NCI-H2029 treated with DMSO at 0.1 percent for 48 hours (cell line): ENCODE measurements at places on chromosomes 12 and 14.

DNA sequence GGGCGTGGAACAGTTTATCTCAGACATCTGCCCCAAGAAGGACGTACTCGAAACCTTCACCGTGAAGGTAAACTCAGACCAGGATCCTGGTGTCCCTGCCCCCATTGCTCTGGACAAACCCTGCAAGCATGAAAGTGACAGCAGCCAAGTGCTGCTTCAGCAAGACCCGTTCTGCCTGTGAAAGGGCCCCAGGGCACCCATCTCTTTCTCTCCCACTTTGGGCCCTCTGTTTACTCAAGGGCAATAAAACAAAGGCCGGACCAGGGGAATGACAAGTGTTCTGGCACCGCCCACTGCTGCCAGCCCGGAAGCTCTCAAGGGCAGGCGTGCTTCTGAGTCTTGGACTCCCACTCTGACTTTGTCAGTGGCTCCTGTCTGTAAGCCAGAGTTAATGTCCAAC is 35.3 kb downstream of the CD9 start:
- DNase-seq: peak; percentile 82

- no peak for DNase-seq
Measured at GRCh38 chr12:45469902-45470301, 254.0 kb downstream of the ANO6 start.

DNA sequence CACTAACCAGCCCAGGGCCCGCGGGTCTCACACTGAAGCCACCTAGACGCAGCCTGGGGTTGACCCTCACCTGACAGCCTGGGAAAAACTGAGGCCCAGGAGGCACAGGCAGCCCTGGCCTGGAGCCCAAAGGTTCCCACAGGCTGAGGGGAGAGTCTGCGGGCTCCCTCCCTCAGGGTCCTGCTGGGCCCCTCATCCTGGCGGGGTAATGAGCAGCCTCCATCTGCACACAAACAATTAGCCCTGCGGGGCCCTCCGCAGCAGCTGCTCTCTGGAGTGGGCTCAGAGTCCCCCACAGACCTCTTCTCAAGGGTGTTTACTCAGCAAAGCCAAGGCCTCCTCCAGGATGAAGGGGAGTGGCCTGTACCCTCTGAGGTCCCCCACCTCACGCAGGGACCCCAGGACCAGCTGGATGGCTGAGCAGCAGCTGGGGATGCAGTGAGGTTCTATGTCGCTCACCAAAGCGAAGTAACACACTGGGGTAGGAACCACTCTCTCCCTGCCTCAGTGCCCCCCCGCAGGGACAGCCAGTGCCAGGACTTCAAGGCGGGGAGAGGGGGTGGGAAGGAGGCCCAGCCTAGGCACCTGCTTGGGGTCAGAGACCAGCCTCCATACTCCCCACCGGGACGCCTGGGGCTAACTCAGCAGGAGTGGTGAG is 7.3 kb downstream of the AKT1 start:
- DNase-seq: no peak

- no peak for DNase-seq
Measured at GRCh38 chr14:35927727-35928126, 101.6 kb downstream of the BRMS1L start.

DNA sequence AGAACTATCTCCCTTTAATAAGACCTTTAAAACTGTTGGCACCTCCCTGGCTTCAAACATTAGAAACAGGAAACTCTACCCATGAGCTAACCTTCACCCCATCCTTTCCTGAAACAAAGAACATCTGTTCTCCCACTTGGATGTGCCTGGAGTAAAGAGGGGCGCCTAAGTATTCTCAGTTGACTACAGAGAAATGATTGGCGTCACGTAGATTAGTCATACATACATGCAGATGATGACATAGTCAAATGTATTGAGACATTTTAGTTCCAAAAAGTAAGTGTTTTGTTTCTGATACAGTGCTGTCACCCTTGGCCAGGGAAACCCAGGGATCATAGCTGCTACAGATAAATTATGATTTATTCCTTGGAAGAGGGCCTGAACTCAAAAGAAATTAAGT is 260.0 kb upstream of the PLEKHG7 start:
- DNase-seq: no peak

- DNase-seq: no peak
Measured at GRCh38 chr12:16369156-16369555, 21.7 kb downstream of the MGST1 start.

GRCh38 chr12:117273091-117273490 is 82.8 kb upstream of the FBXO21 start:
- DNase-seq: no peak

- no peak for DNase-seq
Measured at GRCh38 chr12:15601210-15601800, 187.9 kb downstream of the EPS8 start.

- no peak for DNase-seq
Measured at GRCh38 chr12:49901986-49902385, 1.7 kb downstream of the FAIM2 start.

- DNase-seq: no peak
Measured at GRCh38 chr14:22384974-22385526, 204.0 kb downstream of the DAD1 start.

DNA sequence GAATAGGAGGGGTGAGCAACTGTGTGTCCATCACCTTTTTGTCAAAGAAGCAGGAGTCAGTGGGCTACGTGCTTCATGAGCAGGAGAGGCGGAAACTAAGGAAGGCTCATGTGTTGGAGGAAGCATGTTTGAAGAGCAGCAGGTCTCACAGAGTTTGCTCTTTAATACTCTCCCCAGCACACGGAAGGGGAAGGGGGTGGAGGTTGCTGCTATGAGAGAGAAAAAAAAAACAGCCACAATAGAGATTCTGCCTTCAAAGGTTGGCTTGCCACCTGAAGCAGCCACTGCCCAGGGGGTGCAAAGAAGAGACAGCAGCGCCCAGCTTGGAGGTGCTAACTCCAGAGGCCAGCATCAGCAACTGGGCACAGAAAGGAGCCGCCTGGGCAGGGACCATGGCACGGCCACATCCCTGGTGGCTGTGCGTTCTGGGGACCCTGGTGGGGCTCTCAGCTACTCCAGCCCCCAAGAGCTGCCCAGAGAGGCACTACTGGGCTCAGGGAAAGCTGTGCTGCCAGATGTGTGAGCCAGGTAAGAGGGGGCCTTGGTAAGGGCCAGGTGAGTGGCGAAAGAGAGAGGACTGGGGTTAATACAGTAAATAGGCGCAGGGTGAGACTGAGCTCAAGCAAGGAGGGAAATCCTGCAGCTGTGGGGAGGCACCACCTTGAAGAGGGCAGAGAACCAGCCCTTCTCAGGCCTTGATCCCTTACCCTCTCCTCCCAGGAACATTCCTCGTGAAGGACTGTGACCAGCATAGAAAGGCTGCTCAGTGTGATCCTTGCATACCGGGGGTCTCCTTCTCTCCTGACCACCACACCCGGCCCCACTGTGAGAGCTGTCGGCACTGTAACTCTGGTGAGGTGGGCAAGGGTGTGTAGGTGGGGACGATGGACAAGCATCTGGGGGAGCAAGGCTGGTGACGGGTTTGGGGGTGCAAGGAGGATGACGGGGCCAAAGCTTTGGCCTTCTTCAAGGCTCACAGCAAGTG is at the start of gene CD27:
CD27 (plus strand) TSS at position 252 of the 985 bp plus-strand sequence; CDS start at position 393, 141 bp downstream.
- no peak for DNase-seq
